ENCODE measurements at places on chromosomes 1 and 21. TPM values are rescaled to one million over a fixed set of nuclear protein-coding genes. Genes with fewer than 3 reads are reported as not detected.

GPN2 gene
- total RNA-seq, result 11.5 TPM

CYP4A22 gene
- total RNA-seq, result not detected

FOXD2 gene
- total RNA-seq, result 0.31 TPM

DNA sequence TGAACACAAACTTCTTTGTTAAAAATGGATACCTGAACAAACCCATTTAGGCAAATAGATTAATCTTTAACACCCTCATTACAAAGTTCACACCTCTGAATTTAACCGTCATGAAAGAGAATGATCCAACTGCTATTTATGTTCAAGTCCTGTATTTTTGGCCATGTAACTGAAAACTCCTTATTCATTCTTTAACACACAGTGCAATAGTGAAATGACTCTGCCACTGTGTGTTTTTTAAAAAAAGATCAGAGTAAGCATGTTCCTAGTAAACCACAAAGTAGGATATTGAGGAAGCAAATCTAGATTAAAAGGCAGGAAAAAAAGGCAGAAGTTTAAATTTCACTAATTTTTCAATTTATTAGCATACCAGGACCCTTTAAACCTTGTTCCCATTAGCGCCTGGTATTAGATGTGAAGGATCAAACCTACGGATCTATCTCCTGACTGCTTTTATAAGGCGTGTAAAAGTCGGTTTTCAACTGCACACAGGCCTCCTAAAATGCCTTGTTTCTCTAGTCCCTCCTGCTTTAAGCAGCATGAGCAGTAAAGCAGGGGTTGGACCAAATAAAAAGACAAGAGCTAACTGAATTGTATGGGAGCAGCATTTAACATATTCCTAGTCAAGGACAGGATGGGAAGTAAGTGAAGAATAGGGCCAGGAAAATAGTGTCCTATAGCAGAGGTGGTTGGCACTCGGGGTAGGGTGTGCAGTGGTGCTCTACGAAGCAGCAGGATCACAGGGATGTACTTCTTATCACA lies 33.4 kb downstream of the NUCKS1 start:
- no peak for DNase-seq

- no peak for DNase-seq
Observed at GRCh38 chr1:233440951-233441401, 113.5 kb downstream of the MAP3K21 start.

- DNase-seq, result no peak
Observed at GRCh38 chr1:1324084-1324523, 356 bp downstream of the INTS11 start.

- DNase-seq, result peak; percentile 12
Observed at GRCh38 chr1:36133484-36133883, 8.5 kb upstream of the COL8A2 start.

- no peak for DNase-seq
Observed at GRCh38 chr1:86504137-86504479, 35.4 kb downstream of the CLCA1 start.

DNA sequence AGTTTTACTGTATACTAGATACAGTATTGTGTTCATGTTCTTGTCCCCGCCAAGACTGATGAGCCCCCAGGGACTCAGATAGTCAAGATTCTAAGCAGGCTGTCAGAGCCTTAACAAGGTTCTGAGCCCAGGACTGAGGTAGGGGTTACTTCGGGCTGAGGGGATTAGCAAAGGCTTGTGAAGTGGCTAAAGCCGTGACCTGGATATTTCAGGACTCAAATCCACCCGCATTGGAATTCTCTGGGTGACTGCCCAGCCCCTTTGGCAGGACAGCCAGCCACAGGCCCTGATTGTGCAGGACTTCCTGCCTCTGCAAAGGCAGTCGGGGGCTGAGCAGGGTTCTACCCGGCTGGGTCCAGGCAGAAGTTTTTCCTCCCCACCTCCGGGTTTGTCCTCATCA lies at the start of gene PLA2G5:
TSS of gene PLA2G5 (plus strand) at position 321 of the 400 bp plus-strand sequence. CDS start 14,637 bp downstream, outside the sequence.
- DNase-seq, result peak; percentile 9

Data from occipital lobe (tissue), 3 donors.